ENCODE measurements at places on chromosomes 4 and X.

GRCh38 chr4:105895583-105896460 lies 551 bp downstream of the NPNT start:
- peak; percentile 20 for DNase-seq

DNA sequence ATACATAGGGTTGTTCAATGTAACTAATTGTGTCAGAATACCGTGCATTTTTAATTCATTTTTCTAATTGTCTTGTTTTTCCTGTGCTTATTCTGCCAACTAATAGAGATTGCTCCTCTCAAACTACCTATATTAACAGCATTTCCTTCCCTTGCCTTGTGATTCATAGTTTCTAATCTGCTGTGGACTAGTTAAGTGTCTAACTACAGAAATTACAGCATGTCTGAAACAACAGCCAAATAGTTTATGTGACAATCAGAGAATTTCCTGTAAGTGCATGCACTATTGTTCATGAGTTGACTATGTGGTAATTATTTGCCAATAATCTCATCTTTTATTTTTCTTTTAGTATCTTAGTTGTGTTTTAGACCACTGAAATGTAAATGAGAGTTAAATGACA lies 4.1 kb upstream of the SEC24B start:
- DNase-seq: no peak

DNA sequence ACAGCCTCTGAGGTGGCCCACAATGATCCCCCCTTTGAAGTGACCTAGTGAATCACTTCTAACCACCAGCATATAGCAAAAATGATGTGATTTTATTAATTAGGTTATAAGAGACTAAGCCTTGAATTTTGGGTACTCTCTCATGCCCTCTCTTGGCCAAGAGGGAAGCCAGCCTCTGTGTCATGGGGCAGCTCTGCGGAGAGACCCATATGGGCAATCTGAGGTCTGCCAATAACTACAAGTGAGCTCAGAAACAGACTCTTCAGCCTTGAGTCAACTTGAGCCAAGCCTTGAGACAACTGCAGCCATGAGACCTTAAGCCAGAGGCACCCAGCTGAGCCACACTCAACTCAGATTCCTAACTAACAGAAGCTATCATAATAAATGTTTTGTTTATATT lies 45.7 kb downstream of the MANBA start:
- DNase-seq: no peak

DNA sequence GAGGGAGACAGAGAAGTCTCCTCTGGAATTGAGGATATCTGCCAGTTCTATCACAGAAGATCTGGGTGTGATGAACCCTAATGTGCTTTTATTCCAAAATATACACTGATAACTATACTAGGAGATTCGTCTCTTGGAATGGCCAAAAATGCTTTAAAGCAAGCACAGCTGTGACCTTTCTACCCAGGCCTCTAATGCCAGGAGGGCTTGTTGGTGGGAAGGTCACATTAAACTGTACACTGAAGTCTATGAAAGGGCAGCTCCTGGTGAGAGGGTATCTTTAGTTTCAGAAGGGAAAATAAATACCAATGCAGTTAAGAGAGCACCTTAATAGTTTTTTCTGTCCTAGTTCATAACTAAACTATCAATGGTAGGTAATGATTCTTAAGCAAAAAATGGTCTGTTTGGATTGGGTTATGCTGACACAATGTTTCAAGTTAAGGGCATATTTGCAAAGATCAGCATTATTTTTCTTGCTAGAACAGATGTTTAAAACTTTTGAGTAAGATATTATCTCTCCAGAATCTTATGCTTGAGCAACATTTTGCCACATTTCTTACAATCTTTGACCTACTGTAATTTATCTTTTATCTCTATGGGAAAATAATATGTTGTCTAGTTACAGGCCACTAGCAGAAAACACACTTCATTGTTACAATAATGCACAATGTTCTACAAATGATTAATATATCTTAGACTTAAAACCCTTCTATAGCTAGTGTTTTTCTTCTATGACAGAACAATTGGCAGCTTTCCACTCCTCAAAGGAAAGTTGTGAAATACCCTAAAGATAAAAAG lies 59.6 kb downstream of the SEC24D start:
- DNase-seq: no peak

- DNase-seq: no peak
Observed at GRCh38 chr4:148812101-148812500, 369.9 kb upstream of the NR3C2 start.

DNA sequence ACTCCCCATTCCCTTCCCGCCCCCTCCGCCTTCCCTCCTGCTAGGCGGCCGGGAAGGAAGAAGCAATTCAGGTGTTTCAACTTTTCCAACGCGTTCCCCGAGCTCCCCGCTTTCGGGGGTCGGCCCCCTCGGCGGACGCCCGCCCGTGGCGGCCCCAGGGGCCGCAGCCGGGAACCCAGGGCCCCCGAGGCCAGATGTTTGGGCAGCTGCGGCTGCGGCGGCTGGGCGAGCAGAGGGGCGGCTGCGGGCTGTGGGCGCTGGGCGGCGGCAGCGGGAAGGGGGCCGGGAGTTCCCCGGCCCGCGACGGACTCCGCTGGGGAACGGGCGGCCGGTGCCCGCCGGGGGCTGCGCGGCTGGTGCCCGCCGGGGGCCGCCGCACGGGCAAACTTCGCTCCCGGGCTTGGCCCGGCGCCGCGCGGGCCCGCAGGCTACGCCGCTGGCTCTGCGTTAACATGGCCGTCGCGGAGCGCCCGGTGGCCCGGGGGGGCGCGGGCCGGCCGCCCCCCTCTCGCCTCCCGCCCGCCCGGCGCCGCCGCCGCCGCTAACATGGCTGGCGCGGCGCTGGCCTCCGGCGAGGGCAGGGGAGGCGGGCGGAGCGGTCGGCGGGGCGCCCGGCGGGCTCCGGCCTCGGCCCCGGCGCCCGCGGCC lies 510 bp downstream of the HMGB3 start:
- no peak for DNase-seq

GRCh38 chrX:18076434-18076833 lies 144.3 kb downstream of the BEND2 start:
- no peak for DNase-seq

Data from activated CD4-positive, alpha-beta memory T cell treated with anti-CD3 and anti-CD28 coated beads for 36 hours (primary cell).